ENCODE measurements at places on chromosomes 3 and 15.

GRCh38 chr15:36818260-36818659 lies 238.8 kb downstream of the CDIN1 start:
- DNase-seq, result no peak

- DNase-seq, result peak; percentile 18
Observed at GRCh38 chr3:131630097-131630496, 127.3 kb upstream of the MRPL3 start.

DNA sequence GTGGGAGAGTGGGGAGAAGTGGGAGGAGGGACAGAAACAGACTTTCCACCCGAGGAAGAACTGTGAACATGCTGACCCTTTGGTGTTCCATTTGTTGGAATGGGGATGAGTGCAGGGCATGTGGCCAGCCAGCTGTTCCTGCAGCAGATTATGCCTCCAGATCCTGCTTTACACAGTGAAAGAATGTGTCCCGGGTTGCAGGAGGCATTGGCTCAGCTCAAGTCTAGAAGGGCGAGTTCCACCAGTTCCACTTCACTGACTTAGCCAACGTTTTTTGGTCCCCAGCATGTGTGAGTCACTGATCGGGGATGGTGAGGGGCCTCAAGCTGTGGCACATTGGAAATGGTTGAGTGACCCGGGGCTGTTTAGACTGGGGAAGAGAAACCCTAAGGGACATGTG lies 307.0 kb upstream of the ROPN1 start:
- no peak for DNase-seq

DNA sequence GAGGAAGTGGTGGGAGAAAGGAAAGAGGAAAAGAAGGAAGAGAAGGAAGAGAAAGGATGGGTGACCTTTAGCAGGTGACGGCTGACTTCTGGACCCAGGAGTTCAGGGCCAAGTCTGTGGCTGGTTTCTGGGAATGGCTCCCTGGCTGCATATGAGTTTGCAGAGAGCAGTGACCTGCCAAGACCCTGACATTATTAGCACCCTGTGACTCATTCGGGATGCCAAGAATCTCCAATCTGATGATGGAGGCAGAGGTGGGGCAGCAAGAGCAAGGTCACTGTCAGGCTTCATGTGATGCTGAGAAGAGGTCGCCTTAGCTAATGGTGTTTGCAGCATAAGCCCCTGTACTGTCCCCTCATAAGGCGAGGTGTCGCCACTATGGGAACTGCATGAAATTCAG lies 42.6 kb downstream of the MYZAP start:
- DNase-seq, result no peak

DNA sequence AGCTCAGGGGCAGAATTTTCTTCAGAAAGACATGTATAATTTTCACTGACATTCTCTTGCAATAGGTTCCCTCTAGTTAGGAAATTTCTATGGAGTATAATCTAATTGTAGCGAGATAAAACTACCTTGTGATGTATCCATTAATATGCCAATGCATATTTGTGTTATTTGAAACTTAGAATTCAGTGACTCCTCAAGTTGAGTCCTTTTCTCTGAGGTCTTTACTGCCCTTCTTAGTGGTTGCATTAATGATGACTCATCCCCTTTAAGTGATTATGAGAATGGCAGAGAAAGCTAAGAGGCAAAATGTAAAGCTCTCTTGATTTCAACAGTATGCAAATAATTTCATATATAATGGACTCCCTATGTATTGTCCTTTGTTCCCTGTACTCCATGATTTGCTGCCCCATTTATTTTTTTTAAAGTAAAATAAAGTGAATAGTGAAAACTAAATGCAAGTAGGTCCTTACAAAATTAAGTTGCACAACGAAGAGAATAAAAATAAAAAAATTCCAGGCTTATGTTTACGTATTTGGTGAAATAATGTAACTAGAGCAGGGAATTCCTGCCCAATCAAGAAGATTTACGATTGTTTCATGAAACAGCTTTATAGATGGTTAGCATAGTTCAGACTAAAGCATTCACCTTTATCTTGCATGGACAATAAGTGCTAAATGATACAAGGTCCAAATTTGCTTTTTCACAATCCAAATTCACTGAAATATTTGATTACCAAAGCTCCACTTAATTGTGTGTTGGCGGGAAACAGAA lies 78.1 kb downstream of the ZPLD1 start:
- no peak for DNase-seq

DNA sequence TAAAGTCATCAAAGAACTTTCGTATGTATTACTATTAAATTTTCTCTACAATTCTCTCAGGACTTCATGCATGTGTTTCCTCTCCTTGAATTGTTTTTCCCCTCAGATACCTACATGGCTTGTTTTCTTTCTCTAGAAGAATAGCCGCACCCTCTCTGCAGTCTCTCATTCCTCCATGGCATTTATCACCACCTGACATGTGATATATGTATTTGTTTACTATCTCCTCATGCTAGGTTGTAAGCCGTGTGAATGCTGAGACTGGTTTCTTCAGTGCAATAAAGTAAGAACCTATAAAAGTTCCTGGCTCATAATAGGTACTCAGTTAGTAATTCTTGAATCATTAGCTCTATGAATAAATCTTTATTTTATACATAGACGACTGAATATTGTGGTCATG lies 149.2 kb downstream of the CNTN4 start:
- DNase-seq, result no peak

- DNase-seq, result no peak
Observed at GRCh38 chr3:5078151-5078550, 43.9 kb upstream of the ARL8B start.

DNA sequence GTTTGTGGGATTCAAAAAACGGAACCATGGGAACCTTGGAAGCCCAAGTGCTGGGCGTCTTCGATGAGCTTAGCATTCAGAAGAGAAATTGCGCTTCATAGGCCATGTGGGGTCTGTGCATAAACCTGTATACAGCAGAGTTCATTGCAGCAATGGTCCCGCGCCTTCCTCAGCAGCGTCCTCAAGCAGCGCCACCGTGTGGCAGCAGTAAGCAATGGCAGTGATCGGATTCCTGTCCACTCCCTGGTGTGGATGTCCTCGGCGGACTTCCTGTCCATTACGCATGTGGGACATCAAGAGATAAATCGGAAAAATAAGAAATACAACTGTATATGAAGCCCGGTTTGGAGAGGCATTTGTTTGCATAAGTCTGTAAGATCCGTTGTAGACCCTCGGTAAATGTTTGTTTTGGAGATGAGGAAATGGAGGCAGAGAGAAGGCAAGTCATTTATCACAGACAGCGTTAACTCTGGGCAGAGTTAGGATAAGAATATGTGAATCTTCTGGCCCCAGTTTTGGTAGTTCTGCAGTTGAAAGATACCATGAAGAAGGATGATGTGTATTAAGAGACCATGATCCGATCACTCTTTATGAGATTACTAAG lies 57.7 kb downstream of the CNTN4 start:
- peak; percentile 3 for DNase-seq

DNA sequence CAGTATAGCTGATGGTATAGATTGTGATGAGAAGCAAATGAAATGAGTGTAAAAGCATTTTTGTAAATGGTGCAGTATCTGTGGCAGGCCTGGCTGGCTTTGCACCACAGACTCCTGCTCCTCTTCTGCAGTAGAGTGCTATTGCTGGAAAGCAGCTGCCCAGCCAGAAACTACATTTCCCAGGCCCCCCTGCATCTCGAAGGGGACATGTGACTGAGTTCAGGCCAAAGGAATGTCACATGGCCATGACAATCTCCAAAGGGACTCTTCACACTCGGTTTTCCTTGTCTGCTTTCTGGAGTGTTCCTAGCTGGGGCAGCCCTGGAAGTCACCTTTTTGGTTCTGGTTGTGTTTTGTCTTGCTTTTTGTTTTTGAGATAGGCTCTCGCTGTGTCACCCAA lies 277.1 kb downstream of the SUCLG2 start:
- no peak for DNase-seq

GRCh38 chr3:175041369-175041768 lies 182.2 kb downstream of the NAALADL2 start:
- no peak for DNase-seq

DNA sequence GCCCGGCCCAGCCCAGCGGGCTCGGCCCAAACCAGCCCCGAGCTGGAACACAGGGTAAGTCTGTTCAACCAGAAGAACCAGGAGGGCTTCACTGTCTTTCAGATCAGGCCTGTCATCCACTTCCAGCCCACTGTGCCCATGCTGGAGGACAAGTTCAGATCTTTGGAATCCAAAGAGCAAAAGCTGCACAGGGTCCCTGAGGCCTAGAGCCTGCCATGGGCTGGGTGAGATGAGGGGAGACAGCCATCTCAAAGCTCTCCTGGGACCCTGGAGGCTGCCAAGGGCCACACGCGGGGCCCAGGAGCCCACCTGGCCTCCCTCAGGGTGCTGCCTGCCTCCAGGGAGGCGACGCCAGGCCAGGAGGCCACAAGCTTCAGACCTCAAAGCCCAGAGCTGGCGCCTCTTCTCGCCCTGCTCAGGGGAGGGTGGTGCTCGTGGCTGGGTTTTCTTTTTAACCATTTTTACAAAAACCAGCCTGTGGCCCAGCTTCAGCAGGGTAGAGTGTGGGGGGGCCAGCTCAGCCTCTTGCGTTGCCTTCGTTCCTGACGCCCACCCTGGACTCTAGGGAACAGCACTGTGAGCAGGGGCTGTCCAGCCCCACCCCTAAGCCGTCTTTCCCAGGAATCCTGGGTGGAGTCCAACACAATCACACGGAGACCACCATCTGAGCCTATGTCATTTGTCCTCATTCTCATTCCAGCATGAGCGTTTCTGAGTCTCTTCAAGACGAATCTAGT lies 107.0 kb downstream of the ETFA start:
- DNase-seq, result no peak

DNA sequence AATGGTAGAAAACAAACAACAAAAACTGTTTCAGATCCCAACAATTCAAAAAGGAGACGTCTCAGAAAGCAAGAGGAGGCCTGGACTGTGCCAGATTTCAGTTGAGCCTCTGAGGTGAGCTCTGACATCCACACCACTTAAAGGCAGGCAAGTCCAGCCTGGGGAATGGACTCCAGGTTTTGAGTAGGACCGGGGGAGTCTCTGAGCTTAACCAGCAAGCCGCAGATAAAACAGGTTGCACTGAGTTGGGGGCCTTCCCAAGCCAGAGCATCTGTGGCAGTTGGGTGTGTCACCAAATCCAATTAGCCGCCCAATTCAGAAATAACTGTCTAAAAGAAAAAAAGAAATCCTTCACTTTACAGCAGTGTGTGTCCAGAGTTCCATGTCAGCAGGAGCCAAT lies 54.7 kb downstream of the OXNAD1 start:
- no peak for DNase-seq

DNA sequence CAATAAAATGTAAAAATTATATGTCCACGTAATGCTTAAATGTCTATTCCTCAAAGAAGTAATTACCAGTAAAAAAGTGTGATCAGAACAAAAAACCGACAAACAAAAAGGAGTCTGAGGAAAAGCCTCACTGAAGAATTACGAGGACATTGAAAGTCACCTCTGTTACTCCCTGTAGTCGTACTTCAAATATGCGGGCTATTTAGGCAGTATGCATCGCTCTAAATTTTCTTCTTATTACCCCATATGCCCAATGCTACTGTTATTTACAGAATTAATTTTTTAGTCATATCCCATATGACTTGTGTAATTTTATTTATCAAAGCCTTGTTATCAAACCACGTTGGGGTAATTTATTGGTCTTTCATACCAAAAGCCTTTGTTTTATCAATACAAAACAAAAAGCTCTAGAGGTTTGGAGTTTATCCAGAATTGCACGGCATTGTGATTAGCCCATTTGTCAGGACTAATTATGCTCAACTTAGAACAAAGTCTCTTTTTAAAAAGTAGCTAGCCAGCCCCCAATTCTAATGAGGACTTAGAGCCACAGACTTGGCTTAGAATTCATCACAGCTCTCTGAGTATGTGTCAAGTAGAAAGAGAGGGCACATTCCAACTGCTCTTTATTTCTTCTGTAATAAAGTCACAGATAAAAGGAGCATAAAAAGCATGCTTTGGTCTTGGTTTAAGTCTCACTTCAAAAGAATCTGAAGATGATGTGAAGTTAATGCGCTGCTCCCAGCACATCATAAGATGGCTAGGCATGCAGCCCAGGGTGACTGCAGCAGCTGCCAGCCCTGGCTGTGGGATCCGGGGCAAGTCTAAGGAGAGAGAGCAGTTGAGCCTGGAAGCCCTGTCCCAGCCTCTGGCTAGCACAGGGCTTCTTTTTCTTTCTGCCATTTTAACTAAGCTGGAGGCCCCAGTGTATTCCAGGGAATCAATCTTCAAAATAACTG lies 521.0 kb downstream of the GABRG3 start:
- DNase-seq, result no peak

- no peak for DNase-seq
Observed at GRCh38 chr15:72833561-72833960, 50.0 kb upstream of the ADPGK start.

- no peak for DNase-seq
Observed at GRCh38 chr3:126208606-126209256, 28.3 kb upstream of the ALDH1L1 start.

GRCh38 chr3:183980403-183980802 lies 37.3 kb downstream of the ABCC5 start:
- no peak for DNase-seq

DNA sequence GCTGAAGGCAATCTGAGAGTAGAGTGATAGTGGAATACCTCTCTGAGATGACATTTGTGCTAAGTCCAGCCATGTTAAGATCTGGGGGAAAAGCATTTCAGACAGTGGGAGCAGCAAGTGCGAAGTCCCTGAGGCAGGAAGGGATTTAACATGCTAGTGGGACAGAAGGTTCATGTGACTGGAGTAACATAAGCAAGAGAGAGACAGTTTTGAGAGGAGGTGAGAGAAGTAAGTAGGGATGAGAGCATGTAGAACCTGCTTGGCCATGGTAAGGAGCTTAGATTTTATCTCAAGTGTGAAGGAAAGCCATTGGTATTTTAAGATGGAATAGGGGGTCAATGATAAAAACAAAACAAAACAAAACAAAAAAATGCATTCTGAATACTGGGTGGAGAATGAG lies 358.6 kb upstream of the KCNH8 start:
- no peak for DNase-seq

GRCh38 chr3:8581806-8582445 lies 62.7 kb downstream of the SSUH2 start:
- no peak for DNase-seq

GRCh38 chr15:49674370-49674769 lies 53.5 kb downstream of the DTWD1 start:
- no peak for DNase-seq

DNA sequence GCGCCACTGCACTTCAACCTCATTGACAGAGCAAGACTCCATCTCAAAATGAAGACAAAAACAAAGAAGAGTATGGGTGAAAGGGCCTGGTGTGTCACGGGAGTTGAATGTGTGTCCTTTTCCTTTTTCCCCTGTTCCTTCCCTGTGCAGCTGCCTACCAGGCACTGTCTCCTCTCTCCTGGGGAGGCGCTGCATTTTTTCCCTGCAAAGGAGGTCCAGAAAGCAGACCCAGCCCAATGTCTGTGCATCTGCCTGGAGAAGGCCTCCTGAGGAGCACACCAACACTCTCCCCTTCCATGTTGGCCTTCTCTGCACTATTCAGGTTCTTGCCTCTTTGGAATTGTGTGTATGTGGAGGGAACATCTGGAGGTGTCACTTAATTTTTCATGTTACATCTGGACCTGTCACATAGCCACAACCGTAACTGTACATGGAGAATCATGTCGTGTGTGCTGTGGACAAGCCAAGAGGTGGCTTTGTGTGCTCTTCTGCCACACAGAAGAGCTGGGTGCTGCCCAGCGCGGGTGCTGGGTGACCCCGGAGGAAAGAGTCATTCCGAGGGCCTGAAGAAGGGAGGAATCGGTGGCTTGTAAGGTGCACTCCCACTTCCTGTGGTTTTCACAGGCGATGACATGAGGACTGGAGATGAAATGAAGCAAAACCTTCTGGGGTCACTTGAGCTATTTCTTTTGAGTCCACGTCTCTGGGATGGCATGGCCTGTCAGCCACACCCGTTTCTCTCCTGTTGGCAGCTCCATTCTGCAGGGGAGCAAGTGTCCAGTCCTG lies 46.5 kb upstream of the CGNL1 start:
- no peak for DNase-seq
